ENCODE measurements at places on chromosomes 13 and 19. TPM values are rescaled to one million over a fixed set of nuclear protein-coding genes. Genes with fewer than 3 reads are reported as not detected.

CDADC1 gene
- polyA plus RNA-seq, result 70.3 TPM

ERICH4 gene
- polyA plus RNA-seq, result not detected

NLRP11 gene
- polyA plus RNA-seq, result 0.11 TPM

ZFP28 gene
- 11.7 TPM for polyA plus RNA-seq

PSG1 gene
- 0.67 TPM for polyA plus RNA-seq

JAK3 gene
- 0.19 TPM for polyA plus RNA-seq

CEACAM16 gene
- 0.35 TPM for polyA plus RNA-seq

OR10H1 gene
- polyA plus RNA-seq, result not detected

PTPRH gene
- not detected for polyA plus RNA-seq

CD70 gene
- not detected for polyA plus RNA-seq

PNMA8B gene
- 6.1 TPM for polyA plus RNA-seq

BEST2 gene
- not detected for polyA plus RNA-seq

ZNF418 gene
- 3.7 TPM for polyA plus RNA-seq

KLK4 gene
- polyA plus RNA-seq, result not detected

ZNF98 gene
- polyA plus RNA-seq, result 12.6 TPM

RPL18 gene
- 328 TPM for polyA plus RNA-seq
